Right renal cortex interstitium (tissue), 3 donors: ENCODE measurements at places on chromosomes 5 and 9.

DNA sequence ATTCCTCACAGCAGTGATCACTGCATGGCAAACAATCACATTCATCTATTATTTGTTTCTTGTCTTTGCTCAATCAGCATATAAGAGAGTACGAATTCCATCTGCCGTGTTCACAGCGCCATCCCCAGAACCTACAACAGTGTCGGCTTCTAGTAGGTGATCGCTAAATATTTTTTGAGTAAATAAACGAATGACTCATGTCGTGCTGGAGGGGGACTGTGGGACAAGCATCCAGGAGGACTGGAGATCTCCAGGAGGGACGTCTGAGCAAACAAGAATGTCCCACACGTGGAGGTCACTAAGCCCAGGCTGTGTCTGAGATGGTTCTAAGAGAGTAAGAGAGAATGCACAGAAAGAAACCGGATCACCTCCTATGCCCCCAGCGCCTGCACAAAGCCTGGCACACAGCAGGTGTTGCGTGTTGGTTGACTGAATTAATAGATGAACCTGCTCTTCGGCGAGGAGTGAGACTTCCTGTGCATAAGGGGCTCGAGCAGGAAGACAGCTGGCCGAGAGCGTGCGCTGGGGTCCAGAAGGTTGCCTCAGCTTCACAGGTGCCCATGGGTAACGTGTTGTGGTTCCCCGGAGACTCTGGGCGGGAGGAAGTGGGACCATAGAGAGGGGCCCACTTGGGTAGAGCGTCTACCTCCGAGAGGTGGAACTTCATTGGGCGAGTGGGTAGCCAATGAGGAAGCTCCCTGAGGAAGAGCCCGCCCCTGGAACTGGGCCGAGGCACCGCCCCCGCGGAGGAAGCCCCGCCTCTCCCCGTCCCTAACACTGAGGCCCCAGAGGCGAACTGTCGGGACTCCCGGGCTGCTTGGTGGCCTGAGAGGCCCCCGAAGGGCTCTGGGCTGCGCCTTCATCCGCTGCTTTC, 193.0 kb downstream of the MELK start:
- no peak for DNase-seq

GRCh38 chr5:138837160-138837559, 38.0 kb downstream of the LRRTM2 start:
- no peak for DNase-seq

DNA sequence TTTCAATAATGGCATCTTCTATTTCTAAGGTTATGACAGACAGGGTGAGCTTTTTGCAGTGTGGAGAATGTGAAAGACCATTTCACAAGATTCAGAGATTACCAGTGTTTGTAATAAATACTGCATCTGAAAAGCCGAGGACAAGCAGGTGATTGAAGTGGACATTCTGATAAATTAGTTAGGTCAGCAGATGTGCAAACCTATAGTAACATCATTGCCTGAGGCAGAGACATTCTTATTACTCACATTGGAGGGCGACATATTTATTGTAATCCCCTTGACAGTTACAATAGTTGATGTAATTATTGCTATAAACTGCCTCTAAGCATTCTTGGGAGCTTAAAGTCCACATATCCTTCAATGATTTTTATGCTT, 3.3 kb downstream of the RASGRF2 start:
- DNase-seq = no peak

GRCh38 chr5:174273325-174273724, 227.8 kb downstream of the NSG2 start:
- DNase-seq = no peak

GRCh38 chr5:158881091-158881880, 218.4 kb downstream of the EBF1 start:
- DNase-seq = no peak

- DNase-seq = no peak
These were observed 34.8 kb downstream of the ASS1 start for GRCh38 chr9:130479587-130479986.

- no peak for DNase-seq
These were observed 595 bp downstream of the PDLIM7 start for GRCh38 chr5:177496727-177497291.

DNA sequence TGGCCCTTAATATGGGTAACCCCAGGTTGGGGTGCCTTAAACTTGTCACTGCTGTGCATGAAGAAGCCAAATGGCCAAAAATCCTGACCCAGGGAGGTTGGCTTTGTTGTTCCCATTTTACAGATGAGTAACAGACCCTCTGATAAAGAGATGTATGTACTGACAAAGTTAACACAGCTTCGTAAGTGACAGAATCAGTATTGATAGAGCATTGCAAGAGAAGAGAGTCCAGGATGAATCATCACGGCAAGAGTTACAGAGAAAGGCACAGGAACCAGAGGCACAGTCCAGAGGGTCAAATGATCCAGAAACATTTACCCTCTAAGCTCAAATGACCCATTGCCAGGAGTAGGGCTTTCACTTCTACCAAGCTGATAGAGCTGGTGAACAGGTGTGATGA, 103.8 kb upstream of the SMC2 start:
- no peak for DNase-seq

DNA sequence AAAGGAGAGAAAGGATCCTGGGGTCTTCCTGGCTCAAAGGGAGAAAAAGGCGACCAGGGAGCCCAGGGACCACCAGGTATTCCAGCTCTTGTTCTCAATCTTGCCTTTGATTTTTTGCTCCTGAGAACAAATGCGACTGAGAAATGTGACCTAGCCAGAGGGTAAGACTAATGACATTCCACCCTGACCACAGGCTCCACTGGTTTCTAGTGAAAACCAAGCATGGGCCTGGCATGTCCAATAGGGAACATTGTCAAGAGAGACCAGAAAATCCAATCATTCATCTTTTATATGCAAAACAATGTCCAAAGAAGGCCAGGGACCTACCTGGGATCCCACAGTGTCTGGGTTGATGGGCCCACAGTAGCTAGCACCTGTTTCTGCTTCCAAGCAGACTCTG, 50.3 kb upstream of the TGFBR1 start:
- DNase-seq = no peak

DNA sequence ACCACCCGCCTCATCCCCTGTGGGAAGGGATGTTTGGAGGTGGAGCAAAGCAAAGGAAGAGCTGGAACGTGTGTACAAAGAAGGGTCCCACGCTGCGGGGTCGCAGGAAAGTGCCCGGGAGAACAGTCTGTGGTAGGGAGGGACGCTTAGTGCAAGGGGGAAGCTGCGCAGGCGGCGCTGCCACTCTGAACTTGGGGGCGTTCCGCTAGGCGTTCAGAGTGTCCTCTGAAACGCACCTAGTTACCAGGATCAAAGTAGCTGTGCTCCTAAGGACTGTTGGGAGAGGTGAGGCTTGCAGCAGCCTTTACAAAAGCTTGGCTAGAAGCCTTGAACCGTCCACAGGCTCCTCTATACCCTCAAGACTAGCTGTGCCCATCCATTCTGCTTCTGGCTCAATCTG, 29.3 kb upstream of the PDE8B start:
- no peak for DNase-seq

DNA sequence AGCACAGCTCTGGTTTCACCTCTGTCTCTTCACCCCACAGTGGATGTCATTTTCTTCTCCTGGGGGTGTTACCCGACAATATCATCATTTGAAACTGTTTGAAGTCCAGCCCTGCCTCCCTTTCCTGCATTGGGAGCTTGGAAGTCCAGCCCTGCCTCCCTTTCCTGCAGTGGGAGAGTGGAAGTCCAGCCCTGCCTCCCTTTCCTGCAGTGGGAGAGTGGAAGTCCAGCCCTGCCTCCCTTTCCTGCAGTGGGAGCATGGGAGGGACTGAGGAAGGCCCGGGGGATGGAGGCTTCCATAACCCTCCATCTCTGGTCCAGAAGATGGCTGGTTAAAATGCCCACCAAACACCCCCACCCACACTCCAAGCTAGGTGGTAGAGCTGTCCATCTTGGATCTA, 59.8 kb downstream of the SYK start:
- no peak for DNase-seq

DNA sequence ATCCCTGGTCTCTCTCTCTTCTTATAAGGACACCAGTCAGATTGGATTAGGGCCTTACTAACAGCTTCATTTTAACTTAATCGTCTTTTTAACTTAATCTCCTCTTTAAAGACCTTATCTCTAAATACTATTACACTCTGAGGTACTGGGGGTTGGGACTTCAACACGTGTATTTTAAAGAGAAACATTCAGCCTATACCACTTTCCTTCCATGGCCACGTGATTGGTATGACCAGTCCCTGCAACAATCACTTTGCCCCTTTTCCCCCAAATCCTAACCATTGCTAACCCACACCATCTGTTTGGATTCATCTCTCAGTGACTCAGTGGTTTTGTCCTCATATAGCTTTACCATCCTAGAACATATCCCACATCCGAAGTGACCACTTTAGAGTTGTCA, 3.8 kb upstream of the MAN2A1 start:
- no peak for DNase-seq

DNA sequence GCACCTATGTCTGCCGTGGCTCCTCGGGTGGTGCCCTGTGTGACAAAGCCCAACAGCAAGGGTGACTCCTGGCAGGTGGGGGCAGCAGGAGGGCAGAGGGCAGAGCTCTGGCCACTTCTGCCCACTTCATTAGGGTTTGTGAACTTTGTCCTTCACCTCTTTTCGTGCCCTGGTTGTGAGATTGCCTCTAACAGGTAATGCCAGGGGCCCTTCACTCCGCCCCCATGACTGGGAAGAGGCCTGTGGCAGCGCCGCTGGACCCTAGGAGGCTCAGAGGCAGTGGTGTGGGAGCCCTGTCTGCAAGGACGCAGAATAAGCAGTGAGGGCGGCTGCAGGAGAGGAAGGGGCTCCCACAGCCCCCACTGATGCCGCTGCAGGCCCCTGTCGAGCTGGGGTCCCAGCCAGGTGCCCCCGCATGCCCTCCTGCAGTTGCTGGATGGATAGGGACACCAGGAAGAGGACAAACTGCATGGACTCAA, 108.7 kb upstream of the LMX1B start:
- no peak for DNase-seq

- DNase-seq = no peak
These were observed 1044.2 kb downstream of the TLE4 start for GRCh38 chr9:80615964-80616363.

- no peak for DNase-seq
These were observed 232.2 kb downstream of the NFIB start for GRCh38 chr9:14081745-14082144.

GRCh38 chr9:23123048-23123632, 676.5 kb downstream of the DMRTA1 start:
- DNase-seq = peak; percentile 18

DNA sequence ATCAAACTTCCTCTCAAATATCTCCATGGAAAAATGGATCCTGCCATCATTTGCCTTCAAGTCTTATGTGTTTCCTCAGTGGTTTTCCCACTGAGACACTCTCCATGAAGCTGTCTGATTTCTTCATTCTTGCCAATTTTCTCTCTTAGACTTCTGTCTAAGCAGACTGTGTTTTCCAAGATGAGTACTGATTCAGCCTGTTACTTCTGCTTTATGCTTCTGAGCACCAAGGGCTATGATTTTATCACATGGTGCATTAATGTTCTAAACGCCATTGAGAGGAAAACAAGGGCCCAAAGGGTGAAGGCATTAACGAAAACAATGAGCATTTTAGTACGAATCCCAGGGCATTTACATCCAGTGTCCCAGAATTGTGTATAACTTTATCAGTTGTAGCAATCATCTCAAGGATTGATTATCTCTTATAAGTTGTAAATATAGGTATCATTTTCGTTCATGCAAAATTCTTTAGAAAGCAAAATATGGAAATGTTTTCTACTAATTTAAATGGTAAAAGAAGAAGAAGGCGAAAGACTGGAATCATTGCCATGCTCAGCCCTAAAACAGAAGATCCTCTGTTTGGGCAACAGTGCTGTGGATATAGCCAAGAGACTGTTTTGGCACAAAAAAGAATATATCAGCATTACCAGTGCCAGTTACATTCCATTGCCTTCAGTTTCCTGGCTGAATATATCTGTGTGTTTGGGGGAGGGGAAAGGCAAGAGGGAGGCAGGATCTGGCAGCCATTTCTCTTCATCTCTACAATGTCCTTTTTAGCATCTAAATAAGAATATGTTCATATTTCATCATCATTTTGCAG, 537.6 kb downstream of the ANXA1 start:
- no peak for DNase-seq

- DNase-seq = no peak
These were observed 160.0 kb downstream of the RMI1 start for GRCh38 chr9:84140535-84141101.

GRCh38 chr9:2263665-2264064, 248.5 kb downstream of the SMARCA2 start:
- no peak for DNase-seq

- peak; percentile 8 for DNase-seq
These were observed 268.2 kb upstream of the TAS2R1 start for GRCh38 chr5:9898319-9898718.

GRCh38 chr5:179263391-179264052, 81.7 kb downstream of the ADAMTS2 start:
- DNase-seq = no peak

- no peak for DNase-seq
These were observed 361.0 kb downstream of the NFIB start for GRCh38 chr9:13952906-13953305.

DNA sequence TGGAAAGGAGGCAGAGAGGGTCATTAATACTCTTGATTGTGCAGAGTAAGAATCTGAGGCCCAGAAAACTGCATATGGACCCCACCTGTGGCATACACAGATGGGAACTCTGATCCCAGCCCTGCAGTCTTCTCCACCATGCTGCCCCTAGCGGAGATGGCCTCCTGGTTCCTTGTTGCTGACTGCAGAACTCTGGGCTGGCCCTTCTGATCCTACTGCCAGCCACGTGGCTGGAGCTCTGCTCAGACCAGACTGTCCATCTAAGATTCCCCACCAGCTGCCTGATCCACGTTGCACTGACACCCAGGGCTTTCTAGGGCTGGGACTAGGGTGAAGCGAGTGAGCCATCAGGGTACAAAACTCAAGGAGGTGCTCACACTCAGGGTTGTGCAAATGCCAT, 245.7 kb upstream of the NR4A3 start:
- no peak for DNase-seq

DNA sequence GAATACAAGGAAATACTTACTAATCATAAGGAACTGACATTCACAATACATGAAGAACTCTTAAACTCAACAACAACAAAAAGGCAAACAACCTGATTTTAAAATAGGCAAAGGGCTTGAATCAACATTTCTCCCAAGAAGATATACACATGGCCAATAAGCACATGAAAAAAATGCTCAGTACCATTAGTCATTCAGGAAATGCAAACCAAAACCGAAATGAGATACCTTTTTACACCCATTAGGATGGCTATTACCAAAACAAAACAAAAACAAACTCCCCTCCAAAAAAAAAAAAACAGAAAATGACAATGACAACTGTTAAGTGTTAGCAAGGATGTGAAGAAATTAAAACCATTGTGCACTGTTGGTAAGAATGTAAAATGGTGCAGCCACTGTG, 104.1 kb upstream of the ZNF462 start:
- DNase-seq = no peak

DNA sequence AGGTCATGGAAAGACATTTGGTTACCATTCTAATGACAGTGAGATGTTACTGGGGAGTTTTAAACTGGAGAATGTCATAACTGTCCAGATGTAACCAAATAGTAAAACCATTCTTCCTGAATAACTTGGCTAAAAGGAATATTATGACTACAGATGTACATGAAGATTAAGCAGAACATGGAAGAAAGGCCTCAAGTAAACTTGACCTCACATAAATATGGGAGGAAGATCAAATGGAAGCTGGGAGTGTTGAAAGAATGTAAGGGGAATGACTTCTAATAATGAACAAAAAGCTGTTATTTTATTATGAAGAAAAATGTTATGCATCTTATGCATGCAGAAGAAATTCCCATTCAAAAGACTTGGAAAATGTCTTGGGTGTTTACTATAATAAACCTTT, 107.7 kb upstream of the CDKN2B start:
- DNase-seq = no peak

GRCh38 chr5:124124711-124125229, 612.8 kb downstream of the CSNK1G3 start:
- DNase-seq = no peak

- DNase-seq = no peak
These were observed 220.6 kb downstream of the CTNND2 start for GRCh38 chr5:11683666-11684065.
